HepG2 (cell line): ENCODE measurements at places on chromosomes 2 and 18. TPM values are rescaled to one million over a fixed set of nuclear protein-coding genes. Genes with fewer than 3 reads are reported as not detected.
A peak's percentile ranks its signal among the peaks of the same experiment; 100 is the strongest.

Gene CABYR
- polyA plus RNA-seq, result 0.78 and 0.88 TPM in 2 replicates

DNA sequence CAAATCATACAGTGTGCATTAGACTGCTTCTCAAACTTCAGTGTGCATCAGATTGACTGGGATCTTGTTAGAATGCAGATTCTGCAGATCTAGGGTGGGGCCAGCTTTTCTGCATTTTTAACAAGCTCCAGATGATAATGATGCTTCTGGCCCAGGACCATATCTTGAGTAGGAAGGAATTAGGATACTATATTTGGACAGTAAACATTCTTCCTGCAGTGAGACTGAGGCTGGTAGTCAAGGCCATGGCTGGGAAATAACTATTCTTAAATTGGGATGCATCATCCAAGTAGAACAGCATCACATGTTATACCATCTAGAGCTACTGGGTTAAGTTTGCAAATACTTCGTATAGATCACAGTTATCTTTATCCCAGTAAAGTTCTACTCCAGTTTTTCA is 28.4 kb upstream of the ARMC9 start:
- no peaks in the 10 kb centered on the region for H3K27me3 ChIP-seq
- no peaks in the 10 kb centered on the region for H3K4me1 ChIP-seq
- no peak overlapping the region for H3K4me3 ChIP-seq
- peaks cover 88% of the 10 kb centered on the region for H3K36me3 ChIP-seq
- no peak for DNase-seq

Gene MAP3K19
- not detected in 2 replicates for polyA plus RNA-seq

- DNase-seq, result no peak
- no peak overlapping the region for H3K27ac ChIP-seq
- H3K4me3 ChIP-seq, result no peak overlapping the region
- peaks cover 41% of the 10 kb centered on the region for H3K4me1 ChIP-seq
Observed at GRCh38 chr2:43361286-43361685, 134.9 kb upstream of the ZFP36L2 start.

- peaks cover 3% of the 10 kb centered on the region; the same call in 1 of the 3 replicates for H3K27me3 ChIP-seq
- peak overlapping the region; percentile 91 for H3K4me3 ChIP-seq
- H3K4me1 ChIP-seq, result peaks cover 22% of the 10 kb centered on the region
- no peak for DNase-seq
- H3K36me3 ChIP-seq, result 0 out of 3 replicates have a peak, but pooled peaks cover 5% of the 10 kb centered on the region
Observed at GRCh38 chr18:9334973-9335696, 562 bp downstream of the TWSG1 start.

DNA sequence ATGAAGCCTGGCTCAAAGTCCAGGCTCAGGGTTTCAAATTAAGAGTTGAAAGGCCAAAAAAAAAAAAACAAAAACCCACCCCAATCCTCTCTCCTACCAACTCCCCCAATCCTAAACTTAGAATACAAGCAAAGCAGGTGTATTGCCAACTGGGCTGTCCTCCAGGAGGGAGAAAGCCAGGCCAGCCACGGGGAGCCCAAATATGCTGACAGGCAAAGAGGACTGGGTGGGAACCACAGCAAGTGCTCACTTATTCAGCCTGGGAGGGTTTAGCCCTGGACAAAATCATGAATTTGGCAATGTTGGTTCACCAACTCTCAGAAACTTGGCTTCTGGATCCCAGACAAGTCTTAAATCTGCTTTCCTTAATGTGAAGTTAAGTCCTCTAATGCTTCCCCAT is 36.5 kb downstream of the GKN2 start:
- DNase-seq, result no peak
- H3K27ac ChIP-seq, result no peak overlapping the region
- 0 out of 3 replicates have a peak, but pooled peaks cover 6% of the 10 kb centered on the region for H3K27me3 ChIP-seq
- H3K4me1 ChIP-seq, result peaks cover 9% of the 10 kb centered on the region; the same call in 1 of the 2 replicates
- H3K36me3 ChIP-seq, result no peaks in the 10 kb centered on the region
- no peak overlapping the region for H3K4me3 ChIP-seq

DNA sequence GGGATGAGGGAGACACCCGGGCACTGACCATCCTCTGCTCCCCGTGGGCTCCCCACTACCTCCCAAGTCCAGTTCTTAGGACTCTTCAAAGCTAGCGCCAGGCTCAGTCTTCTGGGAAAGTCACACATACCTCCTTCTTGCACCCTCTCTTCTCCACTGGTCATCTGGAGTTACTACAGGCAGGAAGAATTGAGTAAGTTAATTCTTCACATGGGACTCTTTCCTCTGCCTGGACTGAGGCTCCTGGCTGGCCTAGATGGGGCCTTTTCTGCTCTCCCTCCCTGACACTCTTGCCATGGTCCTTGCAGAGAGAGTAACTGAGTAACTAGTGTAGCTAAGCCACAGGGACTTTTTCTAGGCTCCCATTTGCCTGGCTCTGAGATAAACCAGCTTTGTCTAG is 96.5 kb upstream of the CELF4 start:
- H3K36me3 ChIP-seq, result no peaks in the 10 kb centered on the region
- no peak overlapping the region for H3K27ac ChIP-seq
- H3K4me1 ChIP-seq, result no peaks in the 10 kb centered on the region
- no peak overlapping the region for H3K4me3 ChIP-seq
- peaks cover 3% of the 10 kb centered on the region; the same call in 1 of the 3 replicates for H3K27me3 ChIP-seq

DNA sequence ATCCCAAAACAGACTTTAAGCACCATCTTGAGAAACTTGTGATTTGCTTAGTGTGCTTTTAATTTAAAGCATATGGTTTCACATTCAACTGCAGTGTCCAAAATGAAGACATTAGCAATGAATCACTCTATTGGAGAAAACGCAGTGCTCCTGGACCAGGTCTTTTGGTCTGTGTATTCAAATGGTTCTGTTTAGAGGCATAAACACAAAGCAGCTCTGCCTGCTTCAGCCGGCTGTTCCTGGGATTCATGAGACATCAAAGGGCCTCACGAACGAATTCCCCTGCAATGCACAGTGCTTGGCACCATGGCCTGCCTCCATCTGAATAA is 117.1 kb upstream of the SP5 start:
- H3K27me3 ChIP-seq, result peaks cover 32% of the 10 kb centered on the region
- H3K36me3 ChIP-seq, result no peaks in the 10 kb centered on the region
- H3K4me3 ChIP-seq, result no peak overlapping the region
- no peak for DNase-seq
- H3K4me1 ChIP-seq, result no peaks in the 10 kb centered on the region
- no peak overlapping the region for H3K27ac ChIP-seq

GRCh38 chr18:41745166-41746049 is 209.6 kb upstream of the PIK3C3 start:
- H3K4me1 ChIP-seq, result no peaks in the 10 kb centered on the region
- no peaks in the 10 kb centered on the region; the same call in 1 of the 2 replicates for H3K27me3 ChIP-seq
- no peak overlapping the region for H3K27ac ChIP-seq

Gene AFF3
- polyA plus RNA-seq, result not detected in 2 replicates

Gene SEPTIN10
- 40.3 and 45.8 TPM in 2 replicates for polyA plus RNA-seq

Gene SPHKAP
- not detected in 2 replicates for polyA plus RNA-seq

DNA sequence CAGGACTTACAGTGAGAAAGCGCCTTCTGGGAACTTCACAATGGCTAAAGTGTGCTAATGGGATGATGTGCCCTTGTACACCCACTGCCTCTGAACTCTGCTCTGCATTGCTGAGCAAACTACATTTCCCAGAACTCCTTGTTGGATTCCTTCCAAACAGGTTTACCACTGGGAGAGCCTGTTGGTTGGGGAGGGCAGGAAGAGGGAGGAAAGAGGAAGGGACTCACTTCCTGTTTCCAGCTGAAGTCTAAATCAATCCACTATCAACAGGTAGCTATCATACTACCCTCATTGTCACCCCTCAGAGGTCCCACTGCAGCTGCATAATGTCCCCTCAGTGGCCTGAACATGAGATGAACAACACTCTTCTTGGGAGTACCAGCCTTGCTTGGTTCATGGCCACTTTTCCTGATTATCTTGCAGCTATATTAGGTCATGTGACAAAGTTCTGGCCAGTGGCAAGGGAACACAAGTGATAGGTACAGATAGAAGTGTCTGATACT is 109.7 kb downstream of the MSH2 start:
- DNase-seq, result peak; percentile 54
- no peaks in the 10 kb centered on the region for H3K4me1 ChIP-seq
- no peaks in the 10 kb centered on the region; the same call in 2 of the 3 replicates for H3K27me3 ChIP-seq
- no peak overlapping the region for H3K4me3 ChIP-seq
- H3K36me3 ChIP-seq, result no peaks in the 10 kb centered on the region

DNA sequence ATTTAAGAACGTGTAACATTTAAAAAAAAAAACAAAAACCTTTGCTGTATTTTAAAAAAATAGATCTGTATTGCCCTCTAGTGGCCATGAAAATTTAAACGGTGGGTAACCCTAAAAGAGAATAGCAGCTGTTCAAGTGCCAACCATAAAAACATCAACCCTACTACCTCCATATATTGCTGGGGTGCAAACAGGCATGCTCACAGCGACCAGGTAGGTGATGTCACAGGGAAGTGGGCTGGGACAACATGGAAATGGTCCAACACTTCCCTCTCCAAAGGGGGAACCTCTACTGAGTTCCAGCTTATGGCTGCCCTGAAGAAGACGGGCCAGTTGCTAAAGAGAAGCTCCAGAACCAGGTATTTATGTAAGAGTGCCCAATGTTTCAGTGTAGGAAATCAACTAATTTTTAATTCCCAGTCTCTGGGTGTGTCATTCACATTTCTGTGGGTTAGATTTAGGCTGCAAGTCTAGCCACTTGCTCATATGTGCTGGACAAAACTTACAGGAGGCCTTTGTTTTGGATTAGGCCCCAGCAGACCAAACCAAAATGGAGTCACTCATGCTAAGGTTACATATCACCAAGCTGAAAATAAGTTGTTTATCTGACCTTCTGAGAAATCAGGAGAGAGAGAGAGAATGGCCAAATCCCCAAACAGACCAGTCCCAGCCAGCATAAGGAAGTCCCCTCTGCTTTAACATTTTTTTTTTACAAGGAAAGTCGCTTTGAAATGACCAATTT is 54.5 kb downstream of the SKA1 start:
- no peak overlapping the region for H3K4me3 ChIP-seq
- H3K4me1 ChIP-seq, result peaks cover 20% of the 10 kb centered on the region; the same call in 1 of the 2 replicates
- H3K27ac ChIP-seq, result no peak overlapping the region
- DNase-seq, result peak; percentile 18
- H3K27me3 ChIP-seq, result no peaks in the 10 kb centered on the region

GRCh38 chr2:128315122-128315828 is 3.4 kb downstream of the HS6ST1 start:
- H3K4me3 ChIP-seq, result peak overlapping the region; percentile 97
- peaks cover 76% of the 10 kb centered on the region for H3K4me1 ChIP-seq
- no peak overlapping the region for H3K27ac ChIP-seq

GRCh38 chr2:128252501-128252900 is 66.2 kb downstream of the HS6ST1 start:
- no peak overlapping the region for H3K27ac ChIP-seq
- H3K4me3 ChIP-seq, result no peak overlapping the region
- no peaks in the 10 kb centered on the region for H3K36me3 ChIP-seq

Gene ZSWIM2
- not detected in 2 replicates for polyA plus RNA-seq

Gene PMAIP1
- polyA plus RNA-seq, result 1.7 TPM in 2 replicates

DNA sequence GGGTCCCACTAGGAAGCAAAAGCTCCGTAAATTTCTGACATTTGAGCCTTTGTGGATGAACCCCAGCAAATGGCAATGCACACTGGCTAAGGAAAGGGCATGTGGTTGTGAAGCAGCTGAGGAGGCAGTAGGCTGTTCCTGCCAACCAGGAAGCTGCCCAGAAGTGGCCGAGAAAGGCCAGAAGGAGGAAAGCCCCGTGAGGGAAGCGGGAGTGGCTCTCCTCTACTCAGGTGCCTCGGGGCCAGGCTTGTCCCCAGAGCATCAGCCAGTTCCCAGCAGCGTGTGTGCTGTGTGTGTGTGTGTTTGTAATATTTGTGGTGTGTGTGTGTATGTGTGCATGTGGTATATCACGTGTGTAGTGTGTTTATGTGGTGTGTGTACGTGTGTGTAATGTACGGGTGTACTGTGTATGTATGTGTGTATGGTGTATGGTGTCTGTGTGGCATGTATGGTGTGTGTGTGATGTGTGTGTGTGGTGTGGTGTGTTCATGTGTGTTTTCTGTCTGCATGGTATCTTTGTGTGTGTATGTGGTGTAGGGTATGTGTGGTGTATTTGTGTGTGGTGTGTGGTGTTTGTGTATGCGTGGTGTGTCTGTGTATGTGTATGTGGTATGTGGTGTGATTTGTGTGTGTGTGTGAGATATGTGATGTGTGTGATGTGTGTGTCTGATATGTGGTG is 90.6 kb downstream of the APOB start:
- no peaks in the 10 kb centered on the region; the same call in 1 of the 2 replicates for H3K27me3 ChIP-seq
- peaks cover 24% of the 10 kb centered on the region for H3K4me1 ChIP-seq
- no peak overlapping the region for H3K4me3 ChIP-seq
- no peaks in the 10 kb centered on the region for H3K36me3 ChIP-seq
- no peak overlapping the region for H3K27ac ChIP-seq

Gene CCDC68
- 10.9 and 13.3 TPM in 2 replicates for polyA plus RNA-seq

- no peak for DNase-seq
- H3K4me1 ChIP-seq, result no peaks in the 10 kb centered on the region
- no peak overlapping the region for H3K27ac ChIP-seq
- no peak overlapping the region for H3K4me3 ChIP-seq
Observed at GRCh38 chr18:4806331-4806730, 351.2 kb upstream of the DLGAP1 start.

DNA sequence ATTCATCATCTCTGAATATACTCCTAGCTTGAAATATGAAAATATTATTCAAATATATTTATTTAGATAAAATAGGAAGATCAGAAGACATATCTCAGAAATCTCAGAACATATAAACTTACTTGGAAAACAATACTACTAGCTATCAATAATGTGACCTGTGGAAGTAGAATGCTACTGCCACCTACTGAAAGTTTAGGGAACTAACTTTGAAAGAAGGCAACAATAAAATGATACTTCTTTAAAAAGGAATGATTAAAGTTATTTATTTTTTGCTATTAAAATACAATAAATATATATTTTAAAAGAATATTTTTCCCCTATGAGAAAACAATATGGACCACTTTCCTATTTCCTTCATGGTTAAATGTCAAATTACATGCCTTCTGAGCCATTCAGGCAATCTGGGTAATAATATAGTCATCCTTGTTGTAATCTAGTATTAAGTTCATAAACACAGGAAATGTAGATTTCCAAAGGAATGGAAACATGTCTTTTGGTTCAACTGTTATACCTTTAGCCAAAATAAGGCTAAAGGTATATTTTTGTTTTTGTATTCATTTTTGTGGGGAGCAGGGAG is 26.0 kb downstream of the ACADL start:
- no peaks in the 10 kb centered on the region for H3K36me3 ChIP-seq
- no peak overlapping the region for H3K27ac ChIP-seq
- peak; percentile 31 for DNase-seq
- peaks cover 7% of the 10 kb centered on the region; the same call in 1 of the 2 replicates for H3K4me1 ChIP-seq
- H3K4me3 ChIP-seq, result no peak overlapping the region
- no peaks in the 10 kb centered on the region for H3K27me3 ChIP-seq

- H3K4me1 ChIP-seq, result no peaks in the 10 kb centered on the region
- no peak overlapping the region for H3K27ac ChIP-seq
- no peaks in the 10 kb centered on the region for H3K36me3 ChIP-seq
- H3K4me3 ChIP-seq, result no peak overlapping the region
- no peak for DNase-seq
Observed at GRCh38 chr2:132782176-132782783, 112.3 kb upstream of the LYPD1 start.

GRCh38 chr2:47250586-47251403 is 95.7 kb upstream of the STPG4 start:
- H3K27ac ChIP-seq, result no peak overlapping the region
- H3K36me3 ChIP-seq, result no peaks in the 10 kb centered on the region
- no peak for DNase-seq
- no peaks in the 10 kb centered on the region for H3K27me3 ChIP-seq
